Fibroblast of skin of right quadriceps (primary cell): ENCODE measurements at places on chromosomes 7 and 10.

DNA sequence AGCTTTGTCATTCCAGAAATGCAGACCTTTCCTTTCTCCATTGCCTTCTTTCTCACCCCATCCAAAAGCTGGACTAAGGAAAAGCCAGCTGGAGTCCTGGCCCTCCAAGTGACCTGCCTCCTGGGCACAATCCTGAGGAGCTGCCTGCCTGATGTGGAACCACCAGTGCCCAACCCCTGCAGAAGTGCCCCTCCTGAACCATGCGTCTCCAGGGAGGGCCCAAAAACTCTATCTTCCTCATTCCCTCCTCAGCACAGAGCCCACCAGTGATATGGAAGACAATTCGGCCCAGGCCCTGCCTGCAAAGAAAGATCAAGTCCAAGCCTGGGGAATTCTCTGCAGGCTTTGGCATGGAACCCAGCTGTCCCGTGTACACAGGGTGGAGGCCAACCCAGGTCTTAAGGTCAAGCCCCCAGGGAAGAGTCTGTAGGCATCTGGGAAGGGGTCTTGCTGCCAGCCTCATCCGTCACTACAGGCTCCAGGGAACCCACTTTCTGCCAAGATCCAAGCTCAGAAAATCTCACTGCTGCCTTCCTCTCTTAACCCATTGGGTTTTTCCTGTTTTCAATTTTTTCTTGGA lies 3.5 kb upstream of the GRID1 start:
- no peak for DNase-seq

- peak; percentile 39 for DNase-seq
Observed at GRCh38 chr10:32190890-32191491, 134.8 kb upstream of the KIF5B start.

- DNase-seq, result peak; percentile 39
Observed at GRCh38 chr7:132709971-132710567, 133.8 kb upstream of the PLXNA4 start.

DNA sequence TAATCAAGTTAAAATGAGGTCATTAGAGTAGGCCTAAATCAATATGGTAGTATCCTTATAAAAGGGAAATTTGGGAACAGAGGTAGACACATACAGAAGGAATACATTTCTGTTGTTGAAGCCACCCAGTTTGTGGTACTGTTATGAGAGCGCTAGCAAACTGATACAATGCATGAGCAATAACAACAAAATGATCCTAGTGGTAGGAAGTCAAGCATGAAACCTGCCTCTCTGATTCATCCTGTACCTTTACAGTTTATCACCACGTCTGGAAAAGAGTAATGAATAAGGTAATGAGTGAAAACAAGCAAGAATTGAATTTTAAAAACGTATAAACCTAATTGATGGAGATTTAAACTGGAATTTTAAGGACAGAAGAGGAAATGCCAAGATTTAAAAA lies 217.2 kb downstream of the PCLO start:
- no peak for DNase-seq

DNA sequence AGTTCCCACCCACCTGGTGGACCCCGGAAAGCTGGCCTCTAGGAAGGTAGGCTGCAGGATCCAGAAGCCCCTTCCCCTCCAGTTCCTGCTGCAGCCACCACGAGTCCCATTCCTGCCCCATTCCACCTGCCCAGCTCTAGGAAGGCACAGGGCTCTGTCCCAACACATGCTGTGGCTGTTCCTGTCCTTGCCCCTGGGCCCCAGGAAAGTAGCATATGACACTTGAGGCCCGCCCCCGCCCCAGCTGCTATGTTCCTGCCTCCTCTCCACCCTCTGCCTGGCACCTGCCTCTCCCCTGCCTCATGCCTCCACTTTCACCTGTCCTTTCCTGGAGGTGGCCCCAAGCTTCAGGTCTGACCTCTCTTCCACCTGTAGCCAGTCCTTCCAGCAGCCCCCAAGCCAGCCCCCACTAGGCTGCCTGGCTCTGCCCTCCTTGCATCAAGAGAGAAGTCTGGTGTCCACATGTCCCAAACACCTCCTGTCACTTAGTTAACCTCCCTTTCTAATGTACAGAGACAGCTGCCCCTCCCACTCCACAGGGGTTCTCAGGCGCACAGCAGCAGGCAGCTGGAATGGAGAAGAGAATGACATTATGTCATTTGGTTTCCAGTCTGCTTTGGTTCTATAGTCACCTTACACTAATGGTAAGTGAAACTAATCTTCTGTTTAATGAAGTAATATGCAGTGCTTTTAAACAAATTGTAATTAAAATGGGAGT lies 22.7 kb downstream of the YKT6 start:
- DNase-seq, result no peak
